ENCODE measurements at places on chromosomes 16 and 17.

GRCh38 chr17:9313346-9313745 is 262.3 kb downstream of the STX8 start:
- no peaks in the 10 kb centered on the region for H3K36me3 ChIP-seq
- H3K27me3 ChIP-seq = no peaks in the 10 kb centered on the region
- no peak overlapping the region for H3K4me3 ChIP-seq
- no peaks in the 10 kb centered on the region for H3K4me1 ChIP-seq

GRCh38 chr16:51290442-51291285 is 139.6 kb upstream of the SALL1 start:
- H3K36me3 ChIP-seq = no peaks in the 10 kb centered on the region
- DNase-seq = no peak
- no peaks in the 10 kb centered on the region for H3K27me3 ChIP-seq
- no peak overlapping the region for H3K4me3 ChIP-seq
- no peak overlapping the region for H3K27ac ChIP-seq
- no peaks in the 10 kb centered on the region for H3K4me1 ChIP-seq

GRCh38 chr17:57511475-57512123 is 233.5 kb downstream of the CCDC182 start:
- no peak overlapping the region for H3K4me3 ChIP-seq
- H3K4me1 ChIP-seq = peaks cover 22% of the 10 kb centered on the region
- DNase-seq = no peak
- no peaks in the 10 kb centered on the region for H3K27me3 ChIP-seq

DNA sequence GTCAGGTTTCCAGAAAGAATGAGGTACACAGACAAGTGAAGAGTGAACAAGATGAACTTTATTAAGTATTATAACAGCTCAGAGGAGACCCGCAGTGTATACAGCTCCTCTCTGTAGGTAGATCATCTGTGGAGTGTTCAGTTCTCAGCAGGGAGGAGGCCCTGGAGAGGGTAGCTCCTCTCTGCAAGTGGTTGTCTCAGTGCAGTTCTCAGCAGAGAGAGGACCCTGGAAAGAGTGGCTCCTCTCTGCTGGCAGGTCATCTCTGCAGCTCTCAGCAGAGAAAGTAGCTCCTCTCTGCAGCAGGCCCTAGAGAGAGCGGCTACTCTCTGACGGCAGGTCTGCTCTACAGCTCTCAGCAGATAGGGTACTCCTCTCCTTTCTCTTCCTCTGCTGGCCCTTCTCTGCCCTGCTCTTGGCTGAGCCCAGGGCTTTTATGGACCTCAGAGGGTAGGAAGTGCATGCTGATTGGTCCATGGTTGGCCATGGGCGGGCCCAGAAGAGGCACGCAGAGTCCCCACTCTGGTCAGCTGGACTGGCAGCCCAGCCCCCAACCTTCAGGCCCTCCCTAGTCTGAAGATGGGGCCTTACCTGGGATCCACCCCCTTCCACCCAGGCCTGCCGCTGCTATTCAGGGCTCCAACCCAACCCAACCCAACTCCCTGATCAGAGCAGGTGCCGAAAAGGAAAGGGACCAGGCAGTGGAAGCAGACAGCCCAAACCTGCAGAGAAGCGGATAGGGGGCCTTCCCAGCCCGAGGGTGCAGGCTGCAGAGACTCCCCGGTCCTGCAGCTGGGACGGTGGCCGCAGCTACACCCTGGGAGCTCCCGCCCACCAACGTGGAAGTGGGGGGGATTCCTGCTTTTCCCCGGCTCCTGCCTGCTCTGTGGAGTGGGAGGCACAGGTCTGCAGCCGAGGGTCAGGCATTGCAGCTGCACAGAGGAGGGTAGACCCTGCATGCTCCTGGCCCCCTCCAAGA is 18.5 kb upstream of the DNAJA2 start:
- peaks cover 5% of the 10 kb centered on the region for H3K27me3 ChIP-seq
- H3K27ac ChIP-seq = no peak overlapping the region
- H3K4me3 ChIP-seq = no peak overlapping the region
- no peaks in the 10 kb centered on the region for H3K36me3 ChIP-seq
- peaks cover 3% of the 10 kb centered on the region for H3K4me1 ChIP-seq

DNA sequence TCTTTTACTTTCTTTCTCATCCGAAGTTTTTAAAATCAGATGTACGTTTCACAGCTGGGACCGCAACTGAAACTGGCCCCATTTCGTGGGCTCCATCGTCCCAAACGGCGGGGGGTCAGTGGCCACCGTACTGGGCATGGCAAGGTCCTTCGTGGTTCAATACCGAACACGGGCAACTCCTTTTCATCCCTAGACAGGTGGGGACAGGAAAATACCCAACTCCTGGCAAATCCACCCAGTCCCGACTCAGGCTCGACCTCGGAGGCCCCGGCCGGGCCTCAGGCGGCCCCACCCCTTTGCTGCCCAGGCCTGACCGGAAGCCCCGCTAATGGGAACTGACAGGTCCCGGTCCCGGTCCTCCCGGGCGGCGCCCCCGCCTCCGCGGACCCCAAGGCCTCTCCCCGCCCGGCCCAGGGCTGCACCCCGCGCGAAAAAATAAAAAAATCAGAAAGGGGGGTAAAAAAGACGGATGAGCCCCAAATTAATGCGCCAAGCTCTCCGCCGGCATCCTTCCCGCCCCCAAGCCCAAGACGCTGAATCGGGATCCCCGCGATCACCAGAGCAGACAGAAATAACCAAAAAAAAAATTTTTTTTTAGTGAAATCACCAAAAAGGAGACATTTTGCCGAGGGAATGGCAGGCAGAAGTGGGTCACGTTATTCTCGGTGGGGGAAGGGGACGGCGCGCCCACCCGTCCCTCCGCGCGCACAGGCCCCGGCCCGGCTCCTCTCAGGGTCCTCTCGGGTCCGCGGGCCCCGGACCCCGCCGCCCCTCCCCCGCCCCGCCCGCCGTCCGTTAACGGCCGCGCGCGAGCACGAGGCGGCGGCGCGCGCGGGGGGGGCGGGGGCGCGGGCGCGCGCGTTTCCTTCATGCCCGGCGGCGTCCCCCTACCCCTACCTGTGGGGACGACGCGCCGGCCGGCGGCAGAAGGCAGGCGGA is 562 bp downstream of the ZC3H7A start:
- no peaks in the 10 kb centered on the region for H3K27me3 ChIP-seq
- peak; percentile 73 for DNase-seq
- H3K4me1 ChIP-seq = peaks cover 74% of the 10 kb centered on the region
- H3K27ac ChIP-seq = peak overlapping the region; percentile 97

DNA sequence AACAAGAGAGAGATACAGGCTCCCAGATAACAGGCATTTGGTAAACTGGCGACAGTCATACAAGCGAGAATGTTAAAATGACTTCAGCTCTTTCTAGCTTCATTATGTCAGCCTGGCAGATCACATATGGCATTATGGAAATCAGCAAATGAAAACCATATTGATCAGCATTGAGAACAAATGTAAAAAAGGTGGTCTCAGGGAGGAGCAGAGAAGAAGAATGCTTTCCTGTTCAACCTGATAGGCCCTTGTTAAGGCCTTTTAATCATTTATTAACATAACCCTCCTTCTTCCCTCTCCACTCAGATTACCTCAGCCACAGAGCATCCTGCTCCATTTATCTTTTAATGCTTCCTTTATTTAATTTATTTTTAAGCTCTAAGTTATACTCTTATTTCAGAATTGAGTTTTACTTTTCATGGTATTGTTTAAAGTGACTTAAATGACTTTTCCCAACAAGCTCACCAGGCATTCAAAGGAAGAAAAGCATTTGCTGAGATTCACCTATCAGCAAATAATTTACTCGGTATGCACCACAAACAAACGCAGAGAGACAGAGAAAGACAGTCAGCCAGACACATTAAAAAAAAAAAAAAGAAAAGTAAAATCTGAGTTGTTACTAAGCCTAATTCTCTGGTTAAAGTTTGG is 243.9 kb upstream of the TBX2 start:
- H3K27ac ChIP-seq = no peak overlapping the region
- no peaks in the 10 kb centered on the region for H3K27me3 ChIP-seq
- H3K4me3 ChIP-seq = no peak overlapping the region

- H3K4me3 ChIP-seq = no peak overlapping the region
- H3K4me1 ChIP-seq = peaks cover 77% of the 10 kb centered on the region
- no peaks in the 10 kb centered on the region for H3K27me3 ChIP-seq
- H3K27ac ChIP-seq = peak overlapping the region; percentile 96
- no peaks in the 10 kb centered on the region for H3K36me3 ChIP-seq
Observed at GRCh38 chr17:17837966-17838962, 1.5 kb upstream of the SREBF1 start.

DNA sequence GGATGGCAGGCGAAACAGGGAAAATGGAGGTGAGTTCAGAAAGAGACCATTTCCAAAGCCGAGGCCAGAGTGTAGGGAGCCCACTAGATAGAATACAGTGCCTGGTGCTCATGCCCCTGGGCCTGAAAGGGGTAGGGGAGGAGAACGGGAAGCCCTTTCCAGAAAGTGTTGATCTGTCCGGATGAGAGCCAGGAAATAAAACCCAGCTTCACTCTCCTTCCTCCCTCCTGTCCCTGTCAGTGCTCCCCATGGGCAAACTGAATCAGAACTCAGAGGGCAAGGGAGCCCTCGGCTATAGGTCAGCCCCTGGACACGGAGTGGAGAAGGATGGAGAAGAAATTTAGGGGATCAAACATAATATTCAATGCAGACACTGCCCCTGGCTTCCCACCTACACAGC is 57.7 kb upstream of the RPL38 start:
- H3K27me3 ChIP-seq = no peaks in the 10 kb centered on the region
- H3K4me3 ChIP-seq = no peak overlapping the region
- H3K27ac ChIP-seq = no peak overlapping the region
- H3K36me3 ChIP-seq = no peaks in the 10 kb centered on the region
- no peaks in the 10 kb centered on the region for H3K4me1 ChIP-seq

- H3K27me3 ChIP-seq = no peaks in the 10 kb centered on the region
- DNase-seq = no peak
- H3K4me3 ChIP-seq = no peak overlapping the region
- peaks cover 67% of the 10 kb centered on the region for H3K4me1 ChIP-seq
- H3K36me3 ChIP-seq = peaks cover 22% of the 10 kb centered on the region
- peak overlapping the region; percentile 55 for H3K27ac ChIP-seq
Observed at GRCh38 chr17:38898291-38898679, 27.1 kb upstream of the LASP1NB start.

GRCh38 chr16:85611194-85611443 is 2.0 kb upstream of the GSE1 start:
- peak overlapping the region; percentile 96 for H3K27ac ChIP-seq
- H3K4me1 ChIP-seq = peaks cover 5% of the 10 kb centered on the region
- H3K36me3 ChIP-seq = no peaks in the 10 kb centered on the region
- peak overlapping the region; percentile 85 for H3K4me3 ChIP-seq

- no peak overlapping the region for H3K4me3 ChIP-seq
- no peak for DNase-seq
- no peaks in the 10 kb centered on the region for H3K36me3 ChIP-seq
- H3K27ac ChIP-seq = no peak overlapping the region
- H3K4me1 ChIP-seq = peaks cover 29% of the 10 kb centered on the region
Observed at GRCh38 chr17:81331527-81332043, 36.5 kb upstream of the SLC38A10 start.

DNA sequence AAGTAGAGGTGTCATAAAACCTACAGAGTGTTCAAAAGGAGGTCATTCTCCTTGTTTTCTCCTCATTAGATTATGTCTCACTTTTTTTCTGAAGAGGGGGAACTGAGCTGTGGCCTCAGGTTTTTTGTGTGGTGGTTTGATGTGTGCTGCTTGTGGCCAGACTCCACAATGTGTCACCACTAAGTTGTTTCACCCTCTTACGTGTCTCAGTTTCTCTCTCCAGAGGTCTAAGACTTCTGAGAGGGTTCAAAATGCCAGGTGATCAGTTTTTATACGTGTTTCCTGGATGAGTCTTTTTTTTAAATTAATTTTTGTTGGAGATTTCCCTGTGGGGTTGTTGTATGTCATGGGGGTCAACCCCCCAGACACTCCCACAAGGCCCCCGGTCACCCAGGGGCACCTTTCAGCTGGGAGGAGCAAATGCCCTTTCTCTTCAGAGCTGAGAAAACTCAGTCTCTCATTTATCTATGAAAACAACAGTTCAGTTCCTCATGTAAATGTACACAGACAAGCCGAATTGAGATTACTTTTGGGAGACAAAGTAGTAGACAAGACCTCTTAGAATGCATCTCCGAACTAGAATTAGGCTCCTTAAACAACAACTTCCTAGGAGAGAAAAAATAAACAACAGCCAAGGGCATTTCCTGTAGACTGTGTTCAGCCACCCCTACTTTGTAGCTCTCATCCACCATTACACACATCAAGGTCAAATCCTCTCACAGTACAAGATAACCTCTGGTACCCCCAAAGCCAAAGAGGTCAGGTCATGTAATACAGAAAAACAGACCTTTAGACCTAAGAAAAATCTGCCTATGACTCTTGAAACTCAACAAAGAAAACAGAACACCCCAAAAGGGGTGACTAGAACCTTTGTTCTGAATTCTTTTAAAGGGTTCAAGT is 23.9 kb upstream of the TMEM98 start:
- H3K27ac ChIP-seq = no peak overlapping the region
- no peaks in the 10 kb centered on the region for H3K36me3 ChIP-seq
- H3K27me3 ChIP-seq = no peaks in the 10 kb centered on the region
- DNase-seq = no peak
- no peak overlapping the region for H3K4me3 ChIP-seq

- H3K4me1 ChIP-seq = no peaks in the 10 kb centered on the region
- no peak overlapping the region for H3K4me3 ChIP-seq
- no peak for DNase-seq
- H3K27ac ChIP-seq = no peak overlapping the region
Observed at GRCh38 chr16:35687071-35687470, 2227.7 kb downstream of the TP53TG3F start.

GRCh38 chr17:76547183-76547641 is 7.4 kb downstream of the PRCD start:
- H3K36me3 ChIP-seq = no peaks in the 10 kb centered on the region
- no peak for DNase-seq
- H3K4me3 ChIP-seq = no peak overlapping the region
- peaks cover 21% of the 10 kb centered on the region for H3K4me1 ChIP-seq
- no peak overlapping the region for H3K27ac ChIP-seq
